NCI-H1930 (cell line): ENCODE measurements at places on chromosomes 5 and 9.
A peak's percentile ranks its signal among the peaks of the same experiment; 100 is the strongest.

- no peak for DNase-seq
Observed at GRCh38 chr9:99445371-99445891, 223.3 kb downstream of the SEC61B start.

GRCh38 chr5:131968396-131968954 is 23.0 kb upstream of the MEIKIN start:
- DNase-seq = no peak

- no peak for DNase-seq
Observed at GRCh38 chr5:76544268-76544926, 78.8 kb downstream of the F2RL2 start.

DNA sequence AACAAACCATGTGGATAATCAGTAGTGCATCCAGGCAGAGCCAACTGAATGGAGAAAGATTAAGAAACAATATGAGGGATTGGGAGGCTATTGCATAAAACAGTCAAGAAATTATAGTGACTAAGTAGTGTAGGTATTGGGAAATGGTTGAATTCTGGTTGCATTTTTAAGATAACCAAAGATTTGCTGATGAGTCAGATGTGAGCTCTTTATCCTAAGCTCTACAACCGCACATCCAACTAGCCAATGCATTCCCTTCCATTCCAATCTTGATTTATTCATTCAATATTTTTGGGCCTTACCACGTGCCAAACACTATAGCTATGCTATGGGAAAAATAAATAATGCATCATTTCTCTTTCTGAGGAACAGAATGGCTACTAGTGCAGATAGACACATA is 524.5 kb upstream of the RGMB start:
- no peak for DNase-seq

DNA sequence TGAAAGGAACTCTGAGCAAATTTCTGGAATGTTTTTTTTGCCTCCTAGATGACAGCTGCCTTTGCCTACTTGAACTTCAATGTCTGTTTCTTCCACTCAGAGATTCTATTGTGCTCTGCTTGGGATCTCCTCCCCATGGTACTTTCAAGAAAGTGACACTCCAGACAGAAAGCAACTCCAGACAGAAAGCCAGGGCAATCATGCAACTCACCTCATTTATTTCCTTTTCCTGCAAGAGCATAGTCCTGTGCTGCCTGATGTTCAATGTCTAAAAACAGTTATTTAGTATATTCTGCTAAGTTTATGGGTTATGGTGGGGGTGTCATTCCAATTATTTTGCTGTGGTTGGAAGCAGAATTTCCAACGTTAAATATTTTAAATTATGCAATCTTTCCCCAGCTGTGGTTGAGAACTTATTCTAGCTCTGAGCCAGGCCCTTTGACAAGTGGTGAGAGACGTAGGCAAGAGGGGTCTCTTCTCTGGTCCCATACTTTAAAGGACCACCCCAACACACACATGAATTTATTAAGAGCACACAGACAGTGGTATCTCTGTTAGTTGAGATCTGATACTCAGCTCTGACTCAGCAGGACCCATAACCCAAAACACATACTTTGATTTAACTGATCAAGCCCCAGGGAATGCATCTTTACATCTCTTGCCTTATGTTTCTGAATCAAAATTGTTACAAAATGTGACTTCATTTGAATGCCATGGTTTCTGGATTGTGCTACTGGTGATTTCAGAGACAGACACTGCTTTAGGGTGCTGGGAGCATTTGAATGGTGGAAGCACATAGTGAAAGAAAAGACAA is 39.5 kb upstream of the MAMDC2 start:
- DNase-seq = no peak

- DNase-seq = no peak
Observed at GRCh38 chr5:149271195-149271715, 404 bp upstream of the AFAP1L1 start.

GRCh38 chr9:3343671-3344070 is 182.1 kb downstream of the RFX3 start:
- DNase-seq = no peak

DNA sequence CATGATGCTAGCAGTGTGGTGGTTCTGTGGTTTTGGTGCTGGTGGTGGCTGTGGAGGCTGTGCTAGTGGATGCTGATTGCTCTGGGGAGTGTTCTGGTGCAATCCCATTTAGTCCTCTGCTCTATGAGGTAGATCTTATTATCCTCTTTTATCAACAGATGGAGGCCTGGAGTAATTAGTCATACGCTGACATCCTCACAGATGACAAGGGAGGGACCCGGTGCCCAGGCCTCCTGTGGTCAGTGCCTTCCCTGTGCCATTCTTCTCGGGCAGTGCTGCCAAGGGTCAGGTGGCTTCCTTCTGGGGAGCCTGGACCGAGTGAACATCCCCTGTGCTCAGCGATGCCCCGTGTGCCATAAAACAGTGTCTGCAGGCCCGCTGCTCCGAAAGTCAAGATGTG is 74.5 kb downstream of the COL5A1 start:
- DNase-seq = no peak

DNA sequence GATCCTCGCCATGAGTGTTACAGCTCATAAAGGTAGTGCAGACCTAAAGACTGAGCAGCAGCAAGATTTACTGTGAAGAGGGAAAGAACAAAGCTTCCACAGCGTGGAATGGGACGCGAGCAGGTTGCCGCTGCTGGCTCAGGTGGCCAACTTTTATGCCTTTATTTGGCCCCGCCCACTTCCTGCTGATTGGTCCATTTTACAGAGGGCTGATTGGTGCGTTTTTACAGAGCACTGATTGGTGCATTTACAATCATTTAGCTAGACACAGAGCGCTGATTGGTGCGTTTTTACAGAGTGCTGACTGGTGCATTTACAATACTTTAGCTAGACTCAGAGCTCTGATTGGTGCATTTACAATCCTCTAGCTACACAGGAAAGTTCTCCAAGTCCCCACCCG is 13.9 kb downstream of the PLK2 start:
- no peak for DNase-seq

DNA sequence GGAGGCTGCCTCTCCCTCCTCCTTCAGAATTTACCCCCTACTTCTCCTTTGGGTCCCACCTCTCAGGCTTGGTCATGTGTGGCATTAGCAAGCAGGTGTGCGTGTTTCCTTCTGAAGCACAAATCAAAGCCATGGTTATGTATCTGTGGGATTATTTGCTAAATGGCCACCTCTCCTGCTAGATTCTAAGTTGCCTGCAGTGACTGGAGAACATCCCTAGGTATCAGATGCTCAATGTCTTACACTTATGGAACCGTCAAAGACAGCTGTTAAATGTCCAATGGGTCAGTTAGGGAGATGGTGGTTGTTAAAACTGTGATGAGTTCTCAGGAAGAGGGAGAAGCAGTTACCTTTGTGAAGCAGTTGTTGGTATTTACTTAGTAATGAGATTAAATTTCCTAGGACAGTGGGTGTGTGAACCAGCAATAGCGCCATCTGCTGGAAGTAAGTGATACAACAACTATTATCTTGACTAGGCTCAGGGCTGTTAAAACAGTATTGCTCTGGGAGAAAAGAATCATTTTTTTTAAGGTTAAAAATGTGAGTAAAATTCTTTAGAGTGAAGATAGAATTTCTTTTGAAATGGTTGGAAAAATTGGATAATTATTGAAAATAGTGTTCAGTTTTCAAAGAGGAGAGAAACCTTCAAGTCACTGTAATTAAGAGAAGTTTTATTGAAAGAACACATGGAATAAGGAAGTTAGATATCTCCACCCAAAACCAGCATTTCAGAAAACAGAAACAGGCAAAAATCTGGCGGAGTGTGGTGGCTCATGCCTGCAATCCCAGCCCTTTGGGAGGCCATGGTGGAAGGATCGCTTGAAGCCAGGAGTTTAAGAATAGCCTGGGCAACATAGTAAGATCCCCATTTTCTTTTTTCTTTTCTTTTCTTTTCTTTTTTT is 71.3 kb downstream of the TMC1 start:
- DNase-seq = peak; percentile 9

DNA sequence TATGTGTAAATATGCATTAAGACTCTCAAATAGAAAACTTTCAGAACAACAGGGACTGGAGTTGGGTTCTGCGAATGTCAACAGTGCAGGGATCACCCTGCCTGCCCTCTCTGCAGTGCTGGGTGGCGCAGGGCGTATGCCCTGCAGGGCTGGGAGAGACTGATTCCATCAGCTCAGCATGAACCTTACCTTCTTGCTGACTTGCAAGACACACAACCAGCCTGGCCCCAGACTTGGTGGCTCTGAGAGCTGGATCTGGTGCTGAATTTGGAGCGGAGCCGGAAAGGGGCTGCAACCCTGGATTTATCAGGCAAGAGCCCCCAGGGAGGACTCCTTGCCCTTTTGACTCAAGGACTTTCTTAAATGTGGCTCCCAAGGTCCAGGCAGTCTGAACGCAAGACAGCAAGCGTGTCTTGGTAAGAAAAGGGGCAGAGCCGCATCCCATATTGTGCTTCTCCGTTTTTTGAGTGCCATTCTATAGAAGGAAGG is 376.0 kb upstream of the IRX2 start:
- no peak for DNase-seq

DNA sequence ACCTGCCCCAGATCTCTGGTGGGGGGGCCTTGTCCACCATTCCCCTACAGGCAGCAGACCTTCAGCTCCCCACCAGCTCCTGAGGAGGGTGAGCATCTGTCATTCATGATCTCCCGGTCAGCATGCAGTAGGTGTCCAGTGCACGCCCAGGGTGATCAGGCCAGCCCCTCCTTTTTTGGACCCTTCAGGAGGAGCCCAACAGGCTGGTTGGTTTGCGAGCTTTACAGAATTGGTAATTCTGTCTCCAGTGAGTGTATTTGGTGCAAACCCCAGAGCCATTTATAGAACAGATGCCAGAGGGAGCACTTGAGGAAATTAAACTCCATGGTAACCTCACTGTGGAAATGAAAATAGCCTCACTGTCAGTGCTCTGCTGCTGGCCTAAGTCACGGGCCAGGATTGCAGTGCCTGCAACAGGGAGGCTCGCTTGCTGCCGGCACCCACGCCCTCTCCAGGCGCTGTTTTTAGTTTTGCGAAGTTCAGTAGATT is 23.4 kb downstream of the WNK2 start:
- no peak for DNase-seq

GRCh38 chr5:170312301-170312595 is 14.7 kb upstream of the LCP2 start:
- no peak for DNase-seq

- DNase-seq = no peak
Observed at GRCh38 chr5:170470275-170470674, 33.5 kb upstream of the KCNIP1 start.

DNA sequence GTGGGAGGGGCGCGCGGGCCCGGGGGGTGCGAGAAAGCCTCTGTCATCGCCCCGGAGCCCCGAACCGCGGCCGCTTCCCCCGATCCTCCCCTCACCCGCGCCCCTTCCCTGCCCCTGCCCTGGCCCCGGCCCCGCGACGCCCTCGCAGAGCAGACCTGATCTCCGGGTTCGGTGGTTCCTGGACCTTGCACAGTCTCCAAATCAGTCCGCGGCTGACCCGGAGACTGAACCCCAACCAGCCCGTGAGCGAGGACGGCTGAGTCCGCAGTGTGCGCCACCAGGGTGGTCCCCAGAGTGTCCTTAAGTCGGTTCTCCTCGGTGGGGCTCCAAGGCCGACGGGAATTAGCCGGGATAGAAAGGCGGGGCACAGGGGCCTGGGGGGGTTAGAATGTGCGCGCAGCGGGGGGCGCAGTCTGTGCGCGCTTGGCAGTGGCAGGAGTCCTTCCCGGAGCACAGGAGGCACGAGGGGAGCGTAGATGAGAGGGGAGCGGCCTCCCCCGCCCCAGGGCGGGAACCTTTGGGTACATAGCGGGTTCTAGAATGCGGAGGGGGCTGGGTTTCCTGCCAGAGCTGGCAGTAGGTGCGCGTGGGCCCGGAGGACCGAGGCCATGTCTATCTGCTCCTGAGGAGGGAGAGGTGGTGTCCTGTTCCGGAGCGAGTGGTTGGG is 779 bp downstream of the PKN3 start:
- no peak for DNase-seq

DNA sequence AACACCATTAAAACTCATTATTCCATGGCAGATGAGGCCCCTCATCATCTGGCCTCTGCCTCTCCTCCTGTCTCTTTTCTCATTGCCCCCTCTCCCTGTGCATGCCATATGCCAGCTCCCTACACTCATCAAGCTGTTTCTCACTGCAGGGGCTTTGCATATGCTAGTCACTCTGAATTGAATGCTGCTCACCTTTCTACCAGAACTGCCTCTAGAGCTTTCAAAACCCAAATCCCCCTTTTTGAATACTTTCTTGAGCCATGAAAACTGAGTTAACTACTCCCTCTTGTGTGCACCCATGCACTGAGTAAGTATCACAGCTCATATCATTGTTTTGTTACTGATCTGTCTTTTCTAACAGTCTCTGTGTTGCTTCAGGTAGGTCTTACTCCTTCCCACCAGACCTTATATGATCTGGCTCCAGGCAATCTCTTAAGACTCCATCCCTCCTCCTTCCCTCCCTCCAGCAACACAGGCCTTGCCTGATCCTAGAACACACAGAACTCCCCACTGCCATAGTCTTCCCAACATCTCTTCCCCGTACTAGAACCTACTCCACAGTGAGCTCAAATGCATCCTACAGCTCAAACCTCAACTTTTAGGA is 60.5 kb downstream of the ASTN2 start:
- DNase-seq = no peak

- no peak for DNase-seq
Observed at GRCh38 chr9:6870650-6871477, 113.1 kb downstream of the KDM4C start.

DNA sequence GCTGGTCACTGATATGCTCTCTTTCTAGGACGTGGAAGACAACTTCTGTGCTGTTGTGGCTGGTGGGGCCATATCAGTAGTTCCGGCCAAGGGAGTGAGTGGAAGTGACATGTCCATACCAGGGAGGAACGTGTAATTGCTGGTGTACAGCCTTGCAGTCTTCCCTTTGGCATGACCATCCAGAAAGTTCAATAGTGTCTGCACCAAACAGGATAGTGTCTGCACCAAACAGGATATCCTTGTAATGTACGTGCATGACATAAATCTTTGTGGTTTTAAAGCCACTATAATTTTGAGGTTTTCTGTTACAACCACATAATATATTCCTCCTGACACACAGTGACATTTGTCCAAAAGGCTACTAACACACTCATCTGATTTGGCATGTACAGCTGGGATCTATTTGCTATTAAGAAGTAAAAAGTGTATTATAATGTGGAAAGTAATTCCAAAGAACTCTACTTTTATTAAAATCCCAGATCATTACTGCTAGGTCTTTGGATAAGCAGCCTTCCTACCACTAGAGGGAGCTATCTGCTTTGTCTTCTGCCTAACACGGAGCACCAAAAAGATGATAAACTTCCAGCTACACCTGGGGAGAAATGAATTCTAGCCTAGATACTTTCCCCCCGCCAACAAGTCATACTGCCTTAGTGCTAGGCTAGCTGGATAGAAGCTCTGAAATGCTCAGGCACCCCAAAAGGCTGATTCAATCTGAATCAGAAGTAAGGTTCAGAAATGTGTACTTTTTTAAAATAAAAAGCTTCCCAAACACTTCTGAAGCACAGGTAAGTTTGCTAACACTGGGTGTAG is 52.7 kb downstream of the RNF145 start:
- DNase-seq = peak; percentile 15

DNA sequence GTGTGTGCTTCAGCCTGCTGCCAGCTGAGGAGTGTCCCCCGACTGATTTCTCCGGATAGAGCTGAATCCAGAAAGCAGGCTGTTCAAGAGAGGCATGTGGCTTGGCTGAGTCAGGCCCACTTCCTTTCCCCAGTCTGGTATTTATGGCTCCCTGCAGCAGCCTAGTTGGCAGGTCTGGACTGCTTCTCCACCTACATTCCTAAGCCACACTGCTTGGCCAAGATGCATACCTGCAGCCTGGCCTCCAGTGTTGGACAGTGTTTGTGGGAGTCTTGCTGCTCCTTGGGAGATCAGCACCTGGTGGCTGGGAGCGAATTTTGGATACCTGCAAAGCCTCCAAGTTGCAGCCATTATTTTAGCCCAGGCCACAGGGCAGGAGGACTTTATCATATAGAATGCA is 670.8 kb downstream of the ACTL7B start:
- no peak for DNase-seq

- no peak for DNase-seq
Observed at GRCh38 chr5:136081217-136081591, 51.4 kb upstream of the SMAD5 start.
